ENCODE measurements at places on chromosomes 4 and X.

DNA sequence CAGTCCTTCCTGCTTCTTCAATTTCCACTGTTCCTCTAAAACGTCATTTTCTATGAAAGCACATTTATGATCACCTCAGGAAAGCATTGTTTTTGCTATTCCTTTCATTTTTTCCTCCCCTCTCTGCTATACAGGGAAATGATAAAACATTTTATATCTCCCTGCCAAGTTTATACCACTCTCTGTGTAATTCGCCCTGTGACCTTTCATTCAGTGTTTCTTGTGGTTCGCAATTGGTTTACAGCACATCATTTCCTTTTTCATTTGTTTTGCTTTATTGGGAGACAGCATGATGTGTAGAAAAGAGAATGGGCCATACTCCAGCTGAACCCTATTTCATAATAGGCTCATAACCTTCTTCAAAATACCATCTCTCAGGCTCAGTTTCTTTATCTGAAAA lies 99.9 kb upstream of the RAPGEF2 start:
- DNase-seq = no peak

- DNase-seq = no peak
Observed at GRCh38 chr4:86840858-86841257, 8.3 kb downstream of the SLC10A6 start.

- no peak for DNase-seq
Observed at GRCh38 chr4:169925678-169926077, 100.5 kb downstream of the MFAP3L start.

GRCh38 chrX:136584545-136584944 lies 52.5 kb downstream of the VGLL1 start:
- no peak for DNase-seq

- DNase-seq = no peak
Observed at GRCh38 chr4:68708566-68708965, 38.1 kb upstream of the UGT2B15 start.

DNA sequence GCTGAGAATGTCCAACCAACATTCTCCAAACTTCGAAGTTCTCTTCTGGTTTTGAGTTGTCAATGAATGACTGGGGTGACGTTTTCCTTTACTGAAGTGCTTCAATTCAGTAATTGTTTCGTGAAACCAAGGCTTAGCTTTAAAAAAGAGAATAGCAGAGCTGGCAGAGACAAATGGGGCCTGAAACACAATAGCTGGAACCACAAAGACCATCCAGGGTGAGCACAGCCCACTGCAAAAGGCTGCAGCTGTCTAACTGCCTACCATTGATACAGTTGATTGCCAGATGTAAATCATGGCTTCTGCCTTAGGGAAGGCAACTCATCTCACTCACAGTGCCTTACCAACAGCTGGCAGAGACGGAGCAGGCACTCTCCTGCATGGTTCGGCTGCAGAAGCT lies 78.7 kb upstream of the ZNF518B start:
- no peak for DNase-seq

Data from urinary bladder (tissue), 4 donors.